ENCODE measurements at places on chromosomes 7 and 10.

DNA sequence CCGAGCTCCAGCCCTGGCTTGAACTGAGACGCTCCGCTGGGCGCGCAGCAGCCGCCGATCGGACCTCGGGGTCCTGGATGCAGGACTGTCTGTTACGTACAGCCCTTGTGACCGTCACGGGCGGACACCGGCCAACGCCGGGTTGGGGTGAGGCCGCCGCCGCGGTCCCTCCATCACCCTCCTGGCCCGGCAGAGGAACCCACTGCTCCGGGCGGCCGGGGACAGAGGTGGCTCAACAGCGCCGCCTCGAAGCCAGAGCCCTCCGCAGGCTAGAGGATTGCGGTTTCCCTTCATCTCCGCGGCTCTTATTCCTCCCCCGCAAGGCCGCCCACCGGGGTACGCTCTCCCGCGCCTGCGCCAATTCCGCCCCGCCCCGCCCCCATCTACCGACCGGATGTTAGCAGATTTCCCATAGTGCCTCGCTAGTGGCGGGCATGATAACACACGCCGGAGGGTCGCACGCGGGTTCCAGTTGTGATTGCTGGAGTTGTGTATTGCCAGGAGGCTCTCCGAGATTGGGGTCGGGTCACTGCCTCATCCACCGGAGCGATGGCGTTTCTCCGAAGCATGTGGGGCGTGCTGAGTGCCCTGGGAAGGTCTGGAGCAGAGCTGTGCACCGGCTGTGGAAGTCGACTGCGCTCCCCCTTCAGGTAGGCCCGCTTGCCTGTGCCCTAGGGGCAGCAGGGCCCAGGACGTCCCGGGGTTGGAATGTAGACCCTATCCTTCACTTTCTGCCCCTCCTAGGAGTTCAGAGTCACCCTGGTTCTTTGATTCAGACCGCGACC, at the start of gene TFAM:
Gene TFAM, plus strand, starts transcription at position 412 of the 785 bp plus-strand sequence. Its CDS starts 138 bp downstream, at position 550.
- DNase-seq: peak; percentile 94

GRCh38 chr10:43809211-43809930, 160.7 kb upstream of the ZNF32 start:
- DNase-seq: no peak

DNA sequence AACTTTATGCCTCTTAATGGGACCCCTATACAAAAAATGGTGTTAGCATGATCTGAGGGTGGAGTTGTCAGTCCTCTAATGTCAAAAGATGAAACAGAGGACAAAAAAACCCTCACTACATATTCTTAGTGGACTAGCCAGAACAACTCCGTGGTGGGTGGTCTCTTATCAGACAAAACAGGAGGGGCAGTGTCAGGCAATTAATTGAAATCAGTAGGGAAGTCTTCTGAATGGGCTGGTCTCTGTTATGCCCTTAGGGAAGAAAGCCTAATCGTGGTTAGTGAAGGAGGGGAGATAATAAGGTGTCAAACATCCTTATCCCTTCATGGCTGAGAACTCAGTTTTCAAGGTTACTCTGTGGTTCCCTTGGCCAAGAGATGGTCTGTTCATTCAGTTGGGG, 909.4 kb downstream of the GRID1 start:
- DNase-seq: no peak

GRCh38 chr10:124222318-124222987, 129.1 kb upstream of the CHST15 start:
- no peak for DNase-seq

- DNase-seq: no peak
Observed at GRCh38 chr10:78905957-78906308, 162.8 kb upstream of the ZMIZ1 start.

DNA sequence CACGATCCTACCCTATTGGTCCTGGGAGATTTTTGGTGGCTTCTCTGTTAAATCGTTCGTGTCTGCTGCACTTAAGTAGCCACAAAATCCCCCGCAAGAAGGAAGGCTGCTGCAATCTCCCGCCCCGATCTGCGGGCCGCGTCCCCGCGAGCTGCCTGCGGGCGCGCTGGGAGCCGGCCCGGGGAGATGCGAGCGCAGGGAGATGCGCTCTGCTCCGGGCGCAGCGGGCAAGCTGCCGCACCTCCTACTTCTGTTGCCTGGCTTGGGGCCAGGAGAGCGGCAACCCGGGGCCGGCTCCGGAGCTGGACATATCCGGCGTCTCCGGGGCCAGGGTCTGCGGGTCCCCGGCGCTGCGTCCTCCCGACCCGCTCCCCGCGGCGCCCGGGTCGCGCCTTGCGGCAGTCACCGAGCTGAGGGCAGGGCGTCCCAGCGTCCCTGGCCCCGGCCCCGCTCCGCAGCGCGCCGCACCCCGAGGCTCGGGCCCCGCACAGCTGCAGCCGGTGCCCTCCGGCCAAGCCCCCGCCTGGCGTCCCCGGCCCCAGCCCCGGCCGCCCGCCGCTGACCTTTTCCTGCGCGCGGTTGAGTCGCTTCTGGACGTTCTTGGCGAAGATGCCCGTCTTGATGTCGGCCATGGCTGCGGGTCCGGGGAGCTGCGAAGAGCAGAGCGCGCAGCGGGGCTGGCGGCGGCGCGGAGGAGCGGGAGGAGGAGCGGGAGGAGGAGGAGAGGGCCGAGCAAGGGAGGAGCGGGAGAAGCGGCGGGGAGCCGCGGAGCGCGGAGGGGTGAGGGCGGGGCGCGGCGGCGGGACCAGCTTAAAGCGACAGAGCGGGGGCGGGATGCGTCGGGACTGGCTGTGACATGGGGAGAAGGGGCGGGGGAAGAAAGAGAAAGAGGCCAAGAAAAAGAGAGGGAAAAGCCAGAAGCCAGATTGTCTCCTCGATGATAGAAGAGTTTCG, at the start of gene AMPH:
Gene AMPH, minus strand, starts transcription at position 654 of the 954 bp plus-strand sequence. Its CDS starts 22 bp downstream, at position 632.
- DNase-seq: no peak

GRCh38 chr7:17408904-17409290, 110.4 kb downstream of the AHR start:
- DNase-seq: no peak

DNA sequence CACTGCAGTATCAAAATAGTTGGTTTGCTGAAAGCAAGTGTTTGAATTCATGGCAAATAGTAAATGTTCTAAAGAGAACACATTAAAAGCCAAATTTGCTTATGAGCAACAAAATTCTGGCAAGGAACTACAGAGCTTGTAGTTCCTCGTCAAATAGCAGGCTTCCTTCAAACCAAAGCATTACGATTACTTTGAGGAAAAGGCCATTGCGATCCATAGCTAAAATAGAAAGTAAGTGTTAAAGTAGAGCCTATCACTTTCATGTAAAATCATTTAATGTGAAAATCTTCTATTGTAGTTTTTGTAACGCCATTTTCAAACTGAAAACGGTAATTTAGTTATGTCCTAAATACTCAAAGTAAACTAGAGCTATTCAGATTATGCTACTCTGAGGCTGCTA, 20.1 kb downstream of the CACNA2D1 start:
- no peak for DNase-seq

GRCh38 chr7:6256109-6256483, 16.3 kb downstream of the CYTH3 start:
- no peak for DNase-seq

- DNase-seq: no peak
Observed at GRCh38 chr10:88783724-88784123, 18.8 kb upstream of the LIPM start.

- peak; percentile 36 for DNase-seq
Observed at GRCh38 chr7:23357190-23358093, 58.3 kb downstream of the MALSU1 start.

- no peak for DNase-seq
Observed at GRCh38 chr7:151437159-151437553, 2.8 kb downstream of the CRYGN start.

GRCh38 chr7:133549633-133550032, 296.8 kb downstream of the EXOC4 start:
- DNase-seq: no peak

DNA sequence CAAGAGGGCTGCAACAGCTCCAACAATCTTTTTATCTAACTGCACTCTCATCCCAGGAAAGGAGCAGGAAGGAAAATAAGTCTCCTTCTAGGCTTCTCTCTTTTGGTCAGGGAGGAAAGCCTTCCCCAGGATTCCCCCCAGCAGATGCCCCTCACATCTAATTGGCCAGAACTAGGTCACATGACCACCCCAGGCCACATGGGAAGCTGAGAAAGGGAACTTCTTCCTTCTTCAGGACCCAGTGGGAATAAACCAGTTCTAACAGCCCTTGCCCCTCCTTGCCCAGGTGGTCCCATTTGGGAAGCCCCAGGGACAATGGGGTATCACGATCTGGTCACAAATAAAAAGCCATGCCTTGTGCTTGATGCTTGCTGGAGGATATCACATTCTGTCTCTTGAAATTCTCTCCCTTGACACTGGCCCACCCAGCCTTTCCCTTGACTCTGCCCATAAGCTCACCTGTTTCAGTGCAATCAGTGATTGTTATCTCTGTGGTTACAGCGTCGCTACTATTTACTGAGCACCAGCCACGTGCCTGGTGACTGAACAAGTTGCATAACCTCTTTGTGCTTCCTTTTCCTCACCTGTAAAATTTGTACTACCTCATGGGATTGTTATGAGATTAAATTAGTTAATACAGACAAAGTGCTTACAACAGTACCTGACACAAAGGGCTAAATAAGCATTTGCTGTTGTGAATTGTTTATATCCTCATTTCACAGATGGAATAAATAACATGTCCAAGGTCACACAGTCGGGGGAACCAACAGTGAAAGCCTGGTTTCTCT, 9.0 kb upstream of the TACR2 start:
- DNase-seq: no peak

DNA sequence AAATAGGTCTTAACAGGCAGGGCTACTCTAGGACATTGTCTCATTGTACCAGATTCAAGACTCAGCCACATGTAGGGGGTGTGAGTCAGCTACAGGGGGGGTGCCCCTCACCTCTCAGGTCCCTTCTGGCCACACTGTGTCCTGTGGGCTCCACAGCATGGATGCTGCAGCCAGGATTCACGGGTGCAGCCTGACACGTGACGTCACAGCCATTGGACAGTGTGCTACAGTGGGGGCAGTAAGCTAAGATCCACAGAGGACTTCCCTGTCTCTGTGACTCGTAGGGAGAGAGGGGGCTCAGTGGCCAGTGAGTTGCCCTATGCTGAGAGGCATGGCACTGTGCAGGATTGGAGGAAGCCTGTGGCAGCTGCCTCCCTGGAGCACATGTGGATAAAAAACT, 77.9 kb downstream of the TMEM178B start:
- no peak for DNase-seq

GRCh38 chr7:156082048-156083040, 270.1 kb upstream of the SHH start:
- DNase-seq: no peak

- DNase-seq: no peak
Observed at GRCh38 chr7:26649388-26649787, 215.0 kb downstream of the SKAP2 start.

DNA sequence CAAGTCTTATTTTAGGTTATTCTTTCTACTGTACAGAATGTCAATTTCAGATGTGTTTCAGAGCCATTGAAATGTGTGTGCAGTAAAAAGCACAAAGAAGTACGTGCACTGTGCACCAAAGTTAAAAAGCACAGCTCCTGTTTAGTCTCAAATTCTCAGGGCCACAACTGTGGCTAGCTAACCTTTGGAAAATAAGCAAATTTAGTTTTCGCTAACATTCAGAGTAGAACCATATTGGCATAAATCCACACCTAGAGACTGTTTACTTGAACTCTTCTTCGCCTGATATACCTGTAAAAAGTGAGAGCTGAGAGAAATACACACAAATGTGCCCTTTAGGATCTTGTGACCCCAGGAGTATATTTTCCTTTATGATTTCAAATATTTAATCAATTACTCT, 353.9 kb downstream of the TFEC start:
- no peak for DNase-seq

- no peak for DNase-seq
Observed at GRCh38 chr10:132400547-132401151, 3.6 kb downstream of the PWWP2B start.

- DNase-seq: no peak
Observed at GRCh38 chr7:151246102-151246850, 2.2 kb downstream of the SMARCD3 start.

GRCh38 chr7:154947604-154948003, 55.3 kb downstream of the PAXIP1 start:
- DNase-seq: no peak
